ENCODE measurements at places on chromosomes 6 and 20. TPM values are rescaled to one million over a fixed set of nuclear protein-coding genes. Genes with fewer than 3 reads are reported as not detected.
A peak's percentile ranks its signal among the peaks of the same experiment; 100 is the strongest.

DNAH8 gene
- not detected for total RNA-seq

HLA-DRB5 gene
- not detected for total RNA-seq

GRCh38 chr6:8947900-8948299, 512.6 kb upstream of the SLC35B3 start:
- DNase-seq, result peak; percentile 18

DNA sequence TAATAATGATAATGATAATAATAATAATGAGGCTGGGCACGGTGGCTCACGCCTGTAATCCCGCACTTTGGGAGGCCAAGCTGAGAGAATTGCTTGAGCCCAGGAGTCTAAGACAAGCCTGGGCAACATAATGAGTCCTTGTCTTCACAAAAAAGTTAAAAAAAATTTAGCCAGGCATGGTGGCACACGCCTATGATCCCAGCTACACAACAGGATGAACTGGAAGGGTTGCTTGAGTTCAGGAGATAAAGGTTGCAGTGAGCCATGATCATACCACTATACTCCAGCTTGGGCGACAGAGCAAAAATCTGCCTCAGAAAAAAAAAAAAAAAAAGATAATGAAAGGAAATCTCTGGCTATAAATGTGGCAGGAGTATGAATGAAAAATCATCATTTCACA, 213.4 kb downstream of the HIVEP2 start:
- no peak for DNase-seq

DNA sequence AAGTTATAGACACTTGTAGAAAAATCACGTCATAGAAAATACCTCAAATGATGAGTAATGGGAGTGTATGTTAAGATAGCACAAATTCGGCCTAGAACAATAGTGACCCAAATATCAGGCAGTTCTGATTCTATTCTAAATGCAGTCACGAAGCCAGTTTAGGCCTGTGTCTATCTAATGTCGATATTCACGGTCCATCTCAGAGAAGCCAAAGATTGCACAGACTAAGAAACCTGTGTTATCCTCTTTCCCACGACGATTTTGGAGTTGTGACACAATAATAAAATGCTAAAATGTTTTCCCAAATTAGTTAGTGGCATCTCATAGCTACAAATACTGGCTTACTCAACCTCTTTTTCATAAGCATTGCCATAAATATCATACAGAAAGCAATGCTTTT, 4.0 kb downstream of the HIVEP2 start:
- DNase-seq, result no peak

GRCh38 chr6:2266841-2267240, 21.4 kb upstream of the GMDS start:
- no peak for DNase-seq

- peak; percentile 59 for DNase-seq
Measured at GRCh38 chr6:169141671-169142537, 111.7 kb downstream of the THBS2 start.

GRCh38 chr6:155493694-155494143, 38.1 kb upstream of the NOX3 start:
- peak; percentile 99 for DNase-seq

GRCh38 chr6:23851522-23851921, 274.5 kb upstream of the NRSN1 start:
- no peak for DNase-seq

DNA sequence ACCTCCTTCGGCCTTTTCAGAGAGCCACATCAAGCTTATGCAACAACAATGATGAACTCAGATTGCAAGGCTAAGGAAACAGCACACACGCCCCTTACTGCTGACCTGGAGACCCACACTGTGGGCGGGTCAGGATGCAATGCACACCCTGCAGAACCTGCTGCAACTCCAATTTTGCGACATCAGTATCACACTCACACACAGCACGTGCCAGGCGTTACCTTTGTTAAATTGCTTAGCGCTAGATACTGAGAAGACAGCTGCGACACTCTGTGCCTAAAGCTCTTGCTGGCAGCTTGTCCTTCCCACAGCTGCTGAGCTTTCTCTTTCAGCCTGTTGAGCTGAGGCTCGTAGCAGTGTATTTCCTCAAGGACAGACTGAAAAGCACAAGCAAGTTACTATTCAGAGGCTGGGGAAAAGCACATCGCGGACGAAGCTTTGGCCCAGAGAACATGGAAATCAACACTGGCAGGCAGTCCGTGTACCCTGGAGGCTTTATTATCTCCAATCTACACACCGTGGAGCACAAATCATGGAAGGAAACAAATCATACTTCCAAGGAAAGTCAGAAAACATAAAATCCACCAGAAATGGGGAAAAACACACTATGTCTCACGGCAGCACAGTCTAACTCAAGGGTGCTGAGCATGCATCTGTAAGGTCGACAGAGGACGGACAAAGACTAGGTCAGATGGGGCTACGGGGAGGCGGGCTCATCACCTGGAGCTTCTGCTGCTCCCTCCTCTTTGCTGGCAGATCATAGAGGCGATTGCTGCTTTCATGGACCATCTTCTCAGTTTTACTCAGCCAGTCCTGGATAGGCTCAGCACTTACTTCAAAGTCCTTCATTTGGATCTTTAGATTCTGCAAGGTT, 268.2 kb downstream of the SYNE1 start:
- no peak for DNase-seq

DNA sequence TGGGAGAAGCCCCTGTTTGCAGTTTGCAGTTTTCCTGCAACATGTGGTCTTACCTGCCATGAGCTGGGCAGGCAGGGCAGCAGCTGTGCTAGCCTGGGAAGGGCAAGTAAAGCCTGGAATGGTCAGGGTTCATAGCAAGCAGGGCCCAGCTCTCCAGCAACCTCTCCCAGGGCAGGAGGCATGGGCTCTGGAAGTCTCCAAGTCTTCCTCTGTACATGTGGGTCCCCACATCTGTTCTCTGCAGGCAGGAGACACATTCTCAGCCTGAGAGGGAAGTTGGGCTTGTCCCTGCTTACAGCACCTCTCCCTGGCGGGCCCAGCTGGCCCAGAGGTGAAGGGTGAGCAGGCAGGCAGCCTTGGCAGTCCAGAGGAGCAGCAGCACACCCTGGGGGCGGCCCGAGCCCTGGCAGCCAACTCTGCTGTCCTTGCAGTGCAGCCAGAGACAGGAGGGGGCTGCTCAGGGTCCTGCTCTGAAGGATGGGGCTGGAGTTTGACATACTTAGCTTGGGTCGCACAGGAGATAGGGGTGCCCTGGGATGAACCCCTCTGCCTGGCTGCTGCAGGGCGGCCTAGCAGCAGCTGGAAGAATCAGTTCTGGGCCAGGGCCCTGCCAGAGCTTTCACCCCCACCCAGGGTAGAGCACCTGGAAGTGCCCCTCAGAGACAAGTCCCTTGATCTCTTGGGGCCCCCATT, 176.0 kb downstream of the MRPL14 start:
- DNase-seq, result peak; percentile 69

DNA sequence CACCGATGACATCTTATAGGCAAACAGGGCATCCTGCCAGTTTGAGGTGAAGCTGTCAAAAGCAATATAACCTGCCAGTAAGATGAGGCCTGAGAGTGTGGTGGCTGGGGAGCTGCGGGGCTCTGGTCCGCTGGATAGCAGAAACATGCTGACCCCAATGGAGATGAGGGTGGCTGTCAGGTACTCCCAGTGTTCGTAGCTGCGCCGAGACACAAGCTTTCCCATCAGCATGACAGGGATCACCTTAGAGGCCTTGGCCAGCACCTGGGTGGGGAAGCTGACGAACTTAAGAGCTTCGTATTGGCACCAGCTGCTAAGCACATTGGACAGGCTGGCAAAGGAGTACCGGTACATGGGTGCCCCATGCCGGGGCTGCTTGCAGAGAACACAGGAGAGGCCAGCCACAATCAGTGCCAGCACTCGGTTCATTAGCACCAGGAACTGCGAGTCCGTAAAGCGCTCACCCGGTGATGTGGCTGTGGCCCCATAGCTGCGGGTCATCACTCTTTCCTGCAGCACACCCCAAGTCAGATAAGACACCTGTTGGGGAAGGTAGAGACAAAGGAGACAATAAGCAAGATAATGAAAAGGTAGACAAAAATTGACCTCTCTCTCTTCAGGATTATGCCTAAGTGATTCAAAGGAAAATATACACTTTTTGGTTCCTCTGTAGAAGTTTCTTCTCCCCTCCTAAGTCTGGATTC, 2.1 kb downstream of the SLC35B2 start:
- peak; percentile 32 for DNase-seq

DNA sequence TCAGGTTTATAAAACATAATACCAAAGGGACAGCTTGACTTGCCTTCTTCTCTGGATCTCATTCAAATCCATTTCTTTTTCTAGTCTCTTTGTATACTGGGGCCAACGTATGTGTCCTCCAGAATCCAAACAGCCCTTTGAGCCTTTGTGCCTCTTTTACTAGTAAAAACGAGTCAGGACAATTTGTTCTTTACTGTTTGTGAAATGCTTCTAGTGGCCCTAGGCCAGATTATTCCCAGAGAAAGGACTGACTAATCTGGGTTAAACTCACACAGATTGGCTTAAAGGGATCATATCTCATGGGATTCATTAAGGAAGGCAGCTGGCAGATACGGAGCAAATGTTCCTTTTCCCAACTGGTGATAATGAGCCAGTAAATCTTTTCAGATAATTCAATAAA, 32.1 kb upstream of the MANEA start:
- no peak for DNase-seq

- DNase-seq, result no peak
Measured at GRCh38 chr6:30042914-30043313, 18.2 kb upstream of the POLR1H start.

All from RPMI7951 (cell line).